ENCODE measurements at places on chromosomes 16 and 17.

DNA sequence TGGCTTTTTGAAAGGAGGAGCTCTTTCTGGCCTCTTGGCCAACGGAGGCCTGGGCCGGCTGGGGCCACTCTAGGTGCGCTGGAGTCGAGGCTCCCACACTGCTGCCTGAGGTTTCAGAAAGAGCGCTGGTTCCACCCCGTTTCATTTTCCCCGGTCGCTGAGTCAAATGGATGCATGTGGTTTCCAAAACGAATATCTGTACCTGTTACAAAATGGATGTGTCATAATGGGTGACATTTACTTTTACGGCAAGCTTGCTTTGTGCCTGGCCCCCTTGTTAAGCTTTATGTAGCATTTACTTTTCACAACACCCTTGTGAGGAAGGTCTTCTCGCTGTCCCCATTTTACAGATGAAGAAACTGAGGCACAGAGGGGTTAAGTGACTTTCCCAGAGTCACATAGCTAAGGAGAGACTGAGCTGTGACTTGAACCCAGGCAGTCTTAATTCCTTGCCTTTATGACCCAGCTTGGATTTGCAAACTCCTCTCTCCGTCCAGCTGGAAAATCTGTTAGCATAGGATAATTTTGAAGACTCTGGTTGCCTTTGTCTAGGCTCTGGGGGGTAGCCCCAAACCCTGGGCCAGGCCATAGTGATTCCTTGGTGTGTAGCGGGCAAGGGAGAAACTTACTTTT, 10.6 kb downstream of the KSR1 start:
- DNase-seq, result peak; percentile 80

- no peak for DNase-seq
Measured at GRCh38 chr17:57566721-57567120, 178.4 kb downstream of the CCDC182 start.

GRCh38 chr17:49971848-49972485, 3.0 kb downstream of the DLX4 start:
- DNase-seq, result no peak

DNA sequence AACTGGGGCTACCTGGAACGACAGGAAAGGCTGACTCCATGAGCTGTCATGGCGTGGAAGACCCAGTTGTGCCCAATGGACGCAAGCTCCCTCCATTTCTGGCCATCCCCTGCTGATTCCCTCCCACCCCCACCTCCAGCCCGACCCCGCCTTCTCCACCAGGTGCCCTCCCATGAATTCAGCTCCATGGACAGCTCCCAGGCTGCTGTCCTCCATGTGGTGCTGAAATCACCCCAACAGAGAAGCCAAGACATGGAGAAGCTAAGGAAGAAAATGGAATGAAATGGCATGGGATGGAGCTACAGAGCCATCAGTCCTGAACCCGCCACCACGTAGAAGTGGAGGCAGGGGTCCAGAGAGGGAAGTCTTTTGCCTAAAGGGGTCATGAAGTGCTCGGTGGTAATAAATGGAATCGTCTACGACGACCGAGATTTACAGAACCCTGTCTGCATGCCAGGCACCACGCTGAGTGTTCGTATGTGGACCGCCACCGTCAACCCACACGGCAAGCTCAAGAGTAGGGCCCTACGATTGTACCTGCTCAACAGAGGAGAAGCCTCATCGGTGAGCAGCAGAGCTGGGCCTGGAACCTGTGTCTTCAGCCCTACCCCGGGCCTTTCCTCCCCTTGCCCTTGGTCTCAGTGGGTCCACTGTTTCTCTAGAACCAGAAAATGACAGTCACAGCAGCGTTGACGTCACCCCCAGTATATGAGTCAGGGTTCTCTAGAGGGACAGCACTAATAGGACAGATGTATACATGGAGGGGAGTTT, 9.3 kb upstream of the ZC3H18 start:
- no peak for DNase-seq

GRCh38 chr16:77093309-77093708, 97.7 kb upstream of the MON1B start:
- DNase-seq, result no peak

DNA sequence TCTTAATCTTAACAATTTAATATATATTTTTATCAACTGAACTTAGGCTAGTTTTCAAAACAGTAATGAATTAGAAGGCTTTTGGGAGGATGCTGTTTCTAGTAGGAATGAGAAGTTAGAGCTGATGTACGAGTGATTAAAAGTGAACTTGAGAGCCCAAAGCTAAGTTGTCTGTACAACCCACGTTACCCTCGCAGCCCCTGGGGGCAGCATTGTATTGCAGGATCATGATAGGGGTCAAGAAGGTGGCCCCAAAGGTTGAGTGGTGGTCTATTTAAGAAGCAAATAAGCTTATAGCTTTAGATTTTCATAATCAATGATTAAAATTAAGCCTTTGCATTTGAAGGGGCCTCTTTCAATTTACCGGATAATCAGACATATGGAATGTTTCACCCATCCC, 33.7 kb upstream of the ALDH3A2 start:
- DNase-seq, result no peak

DNA sequence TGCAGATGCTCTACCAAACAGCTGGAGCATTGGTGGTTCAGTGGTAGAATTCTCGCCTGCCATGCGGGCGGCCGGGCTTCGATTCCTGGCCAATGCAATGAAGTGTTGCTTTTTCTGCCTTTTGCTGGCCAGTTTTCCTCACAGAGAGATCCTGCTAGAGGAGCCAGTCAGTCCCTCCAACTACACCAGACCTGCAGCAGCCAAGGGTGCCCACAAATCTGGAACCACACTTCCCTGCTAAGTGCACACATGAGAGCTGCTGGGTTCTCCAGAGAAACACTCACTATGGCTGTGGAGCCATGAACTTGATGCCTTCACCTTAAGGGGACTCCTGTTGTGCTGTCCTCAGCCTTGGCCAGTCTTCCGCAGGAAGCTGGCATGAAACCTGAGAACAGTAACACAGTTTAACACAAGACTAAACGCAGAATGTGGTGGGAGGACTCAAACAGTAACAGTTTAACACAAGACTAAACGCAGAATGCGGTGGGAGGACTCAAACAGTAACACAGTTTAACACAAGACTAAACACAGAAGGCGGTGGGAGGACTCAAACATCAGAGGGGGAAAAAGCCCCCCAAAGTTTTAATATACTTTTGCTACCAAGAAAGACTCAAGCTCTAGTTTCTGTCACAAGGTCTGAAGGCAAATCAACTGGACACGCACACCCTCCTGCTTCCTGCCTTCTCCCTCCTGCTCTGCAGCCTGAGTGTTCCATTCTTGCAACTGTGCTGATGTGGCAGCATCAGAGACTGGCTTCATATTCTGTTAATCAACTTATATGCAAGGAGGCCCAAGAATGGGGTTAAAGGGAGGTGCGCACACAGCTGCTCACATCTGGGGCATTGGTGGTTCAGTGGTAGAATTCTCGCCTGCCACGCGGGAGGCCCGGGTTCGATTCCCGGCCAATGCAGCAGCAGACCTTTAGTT, 12.0 kb downstream of the VAC14 start:
- no peak for DNase-seq

- DNase-seq, result no peak
Measured at GRCh38 chr17:8939496-8940334, 25.8 kb downstream of the PIK3R5 start.

DNA sequence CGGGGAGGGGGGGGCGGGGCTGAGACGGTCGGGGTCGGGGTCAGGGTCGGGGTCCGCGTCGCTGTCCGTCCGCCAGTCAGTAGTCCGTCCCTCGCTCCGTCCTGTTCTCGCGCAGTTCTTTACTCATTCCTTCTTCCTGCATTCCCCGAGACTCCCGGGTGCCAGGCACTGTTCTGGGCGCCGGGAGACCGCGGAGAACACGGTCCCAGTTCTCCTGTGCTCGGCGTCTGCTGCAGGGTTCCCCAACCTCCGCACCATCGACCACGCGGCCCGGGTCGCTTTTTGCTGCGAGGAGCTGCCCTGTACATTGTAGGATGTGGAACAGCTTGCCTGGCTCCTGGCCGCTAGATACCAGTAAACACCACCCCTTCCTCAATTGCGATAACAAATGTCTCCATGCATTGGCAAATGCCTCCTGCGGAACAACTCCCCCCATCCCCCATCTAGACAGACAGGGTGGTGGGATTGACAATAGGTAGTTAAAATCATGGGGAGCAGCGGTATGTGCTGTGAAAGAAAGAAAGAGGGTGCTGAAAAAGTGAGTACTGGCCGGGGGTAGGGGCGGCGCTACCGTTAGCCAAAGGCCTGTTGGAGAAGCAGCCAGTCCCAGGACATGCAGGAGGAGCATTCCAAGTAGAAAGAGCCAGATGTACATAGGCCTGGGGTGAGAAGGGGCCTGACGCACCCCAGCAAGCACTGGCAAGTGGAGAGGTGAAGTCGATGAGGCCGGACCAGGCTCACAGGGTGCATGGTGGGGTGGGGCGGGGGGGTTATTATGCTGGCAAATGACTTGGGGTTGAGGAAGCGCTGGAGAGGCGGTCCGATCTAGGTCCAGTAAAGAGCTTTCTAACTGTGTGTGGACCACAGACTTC, 631 bp downstream of the TRAF7 start:
- no peak for DNase-seq

DNA sequence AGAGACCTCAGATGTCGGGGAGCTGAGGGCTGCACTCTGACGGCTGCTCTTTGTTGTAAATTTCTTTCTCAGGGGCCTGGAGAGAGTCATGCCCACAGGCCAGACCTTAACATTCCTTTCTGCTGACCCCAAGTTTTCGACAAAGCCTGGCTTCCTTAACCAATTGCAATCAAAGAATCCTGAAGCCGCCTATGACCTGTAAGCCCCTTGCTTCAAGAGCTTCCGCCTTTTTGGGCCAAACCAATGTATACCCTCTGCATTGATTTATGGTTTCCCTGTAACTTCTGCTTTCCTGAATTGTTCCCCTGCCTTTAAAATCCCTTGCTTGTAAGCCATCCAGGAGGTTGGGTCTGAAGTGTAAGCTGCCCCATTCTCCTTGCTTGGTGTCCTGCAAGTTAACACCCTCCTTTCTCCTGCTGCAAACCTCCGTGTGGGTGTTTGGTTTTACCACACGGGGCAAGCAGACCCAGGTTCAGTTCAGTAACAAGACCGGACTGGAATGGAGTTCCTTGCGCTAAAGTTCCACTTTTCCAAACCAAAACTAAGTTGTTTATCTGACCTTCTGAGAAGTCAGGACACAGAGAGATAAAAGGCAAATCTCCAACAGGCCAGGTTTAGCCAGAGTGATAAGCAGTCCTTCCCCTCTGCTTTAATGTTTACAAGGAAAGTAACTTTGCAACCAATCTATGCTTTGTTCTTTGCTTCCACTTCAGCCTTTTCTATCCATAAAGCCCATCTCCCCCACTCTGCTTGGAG, 141.6 kb downstream of the KCNJ12 start:
- no peak for DNase-seq

DNA sequence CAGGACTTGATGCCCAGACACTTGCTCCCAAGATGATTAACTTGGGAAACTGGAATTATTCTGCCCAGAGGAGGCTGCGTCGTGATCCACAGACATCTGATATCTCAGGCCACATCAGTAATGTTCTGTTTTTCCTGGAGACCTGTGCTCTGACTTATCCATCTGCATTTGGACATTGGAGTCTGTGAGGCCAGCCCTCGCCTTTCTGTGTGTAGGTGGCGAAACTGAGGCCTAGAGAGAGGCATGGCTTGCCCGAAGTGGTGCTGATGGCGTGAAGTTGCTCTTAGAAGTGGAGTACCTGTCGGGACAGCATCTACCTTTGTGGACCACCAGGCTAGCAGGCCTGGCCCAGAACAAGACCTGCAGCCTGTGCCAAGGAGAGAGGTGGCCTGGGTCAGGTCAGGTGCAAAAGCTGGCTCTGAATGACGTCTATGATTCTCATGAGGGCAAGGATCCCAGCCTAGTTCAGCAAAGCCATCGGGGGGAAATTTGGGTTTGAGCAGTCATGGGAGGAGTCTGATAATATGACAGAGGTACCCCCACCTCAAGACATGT, 186.8 kb upstream of the ZNF469 start:
- DNase-seq, result no peak

GRCh38 chr17:37094391-37094790, 145.6 kb downstream of the AATF start:
- DNase-seq, result no peak

GRCh38 chr16:3188925-3189825, 1.2 kb downstream of the OR1F1 start:
- DNase-seq, result peak; percentile 61

DNA sequence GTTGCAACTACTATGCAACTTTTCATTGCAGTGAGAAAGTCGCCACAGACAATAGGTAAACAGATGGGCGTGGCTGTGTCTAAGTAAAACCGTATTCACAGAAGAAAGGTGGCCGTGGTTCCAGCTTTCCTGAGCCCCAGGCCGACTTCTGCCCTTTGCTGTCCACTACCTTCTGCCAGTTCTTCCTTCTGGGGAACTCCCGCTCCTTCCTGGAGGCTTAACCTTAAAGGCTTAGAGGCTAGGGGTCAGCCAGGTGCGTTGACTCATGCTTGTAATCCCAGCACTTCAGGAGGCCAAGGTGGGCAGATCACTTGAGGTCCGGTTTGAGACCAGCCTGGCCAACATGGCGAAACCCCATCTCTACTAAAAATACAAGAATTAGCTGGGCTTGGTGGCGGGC, 2.1 kb upstream of the SEPTIN12 start:
- DNase-seq, result no peak

GRCh38 chr17:29357821-29358232, 32.3 kb upstream of the TAOK1 start:
- no peak for DNase-seq

GRCh38 chr16:962366-962765, 8.4 kb downstream of the LMF1 start:
- DNase-seq, result no peak

- DNase-seq, result no peak
Measured at GRCh38 chr17:10648956-10649355, 8.2 kb downstream of the MYH3 start.

DNA sequence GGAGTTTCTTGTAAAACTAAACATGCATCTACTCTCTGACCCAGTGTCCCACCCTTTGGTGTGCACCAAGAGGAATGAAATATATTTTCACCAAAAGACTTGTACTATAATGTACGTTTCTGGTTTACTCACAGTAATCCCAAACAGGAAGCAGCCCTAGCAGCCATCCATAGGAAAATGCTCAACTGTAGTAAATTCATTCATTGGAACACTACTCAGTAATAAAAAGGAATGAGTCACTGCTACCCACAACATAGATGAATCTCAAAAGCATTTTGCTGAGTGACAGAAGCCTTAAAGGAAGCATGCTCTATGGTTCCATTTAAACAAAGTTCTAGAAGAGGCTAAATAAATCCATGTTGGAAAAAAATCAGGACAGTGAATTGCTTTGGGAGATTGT, 37.6 kb upstream of the DHRS7B start:
- DNase-seq, result no peak

- DNase-seq, result peak; percentile 37
Measured at GRCh38 chr17:57284984-57285646, 28.8 kb downstream of the MSI2 start.

GRCh38 chr17:57603546-57603945, 141.6 kb downstream of the CCDC182 start:
- no peak for DNase-seq
